Right cardiac atrium (tissue), 5 donors: ENCODE measurements at places on chromosomes 3 and 15. TPM values are rescaled to one million over a fixed set of nuclear protein-coding genes. Genes with fewer than 3 reads are reported as not detected.

DNA sequence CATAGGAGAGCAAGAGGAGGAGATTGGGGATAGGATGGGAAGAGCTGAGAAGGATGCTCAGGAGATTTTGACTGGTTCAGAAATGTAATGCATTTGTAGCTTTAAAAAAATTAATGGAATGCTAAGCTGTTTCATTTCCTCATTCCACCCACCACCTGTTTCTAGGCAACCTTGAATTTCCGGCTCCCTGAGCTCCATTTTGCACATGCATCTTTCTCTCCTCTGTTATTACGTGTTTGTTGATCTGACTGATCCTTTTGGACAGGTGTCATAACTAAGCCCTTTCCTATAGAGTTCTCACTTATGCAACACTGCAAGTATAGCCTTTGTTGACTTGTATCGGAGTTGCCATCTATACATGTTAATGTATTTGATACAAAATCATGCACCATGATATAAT is 4.3 kb downstream of the TMPRSS7 start:
- DNase-seq: no peak

Gene BCHE
- 10.0 TPM for total RNA-seq

DNA sequence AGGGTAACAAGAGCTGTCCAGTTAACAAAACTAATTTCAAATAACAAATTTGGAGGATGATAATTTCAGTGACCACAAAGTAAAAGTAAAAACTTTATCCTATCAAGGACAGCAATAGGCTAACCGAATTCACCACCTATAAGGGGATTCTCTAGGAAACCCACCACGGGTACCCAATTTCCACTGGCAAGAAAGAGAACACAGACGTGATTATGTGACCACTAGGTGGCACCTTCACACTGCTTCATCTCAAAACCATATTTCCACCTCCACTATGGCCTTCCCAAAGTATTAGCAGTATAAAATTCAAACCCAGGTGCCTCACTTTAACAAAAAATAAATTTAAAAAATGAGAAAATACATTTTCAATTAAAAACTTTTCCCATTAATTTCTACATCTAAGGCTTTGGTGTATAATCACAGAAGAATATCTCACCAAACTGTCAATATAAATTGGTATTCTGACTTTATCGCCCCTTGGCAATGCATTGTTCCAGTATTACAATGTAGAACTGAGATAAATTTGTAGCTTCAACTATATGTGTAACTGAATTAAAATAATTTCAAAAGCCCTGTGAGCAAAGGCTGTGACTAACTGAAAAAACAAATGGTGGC is 96.5 kb downstream of the FSIP1 start:
- DNase-seq: no peak

GRCh38 chr3:39193391-39193790 is 996 bp upstream of the XIRP1 start:
- no peak for DNase-seq

- no peak for DNase-seq
Measured at GRCh38 chr3:119359476-119360326, 65.5 kb downstream of the ARHGAP31 start.
